Activated B cell treated with CpG ODN at 0.5 μM for 24 hours (primary cell): ENCODE measurements at places on chromosomes 13 and 19. TPM values are rescaled to one million over a fixed set of nuclear protein-coding genes. Genes with fewer than 3 reads are reported as not detected.

GRCh38 chr19:1257475-1258162 lies 9.2 kb downstream of the MIDN start:
- no peak for DNase-seq

The INTS6 gene
- total RNA-seq: 55.3 and 68.7 TPM in 2 replicates

- DNase-seq: no peak
Observed at GRCh38 chr19:6092329-6093286, 17.7 kb downstream of the RFX2 start.

GRCh38 chr13:25756912-25757311 lies 294.9 kb downstream of the SHISA2 start:
- no peak for DNase-seq

DNA sequence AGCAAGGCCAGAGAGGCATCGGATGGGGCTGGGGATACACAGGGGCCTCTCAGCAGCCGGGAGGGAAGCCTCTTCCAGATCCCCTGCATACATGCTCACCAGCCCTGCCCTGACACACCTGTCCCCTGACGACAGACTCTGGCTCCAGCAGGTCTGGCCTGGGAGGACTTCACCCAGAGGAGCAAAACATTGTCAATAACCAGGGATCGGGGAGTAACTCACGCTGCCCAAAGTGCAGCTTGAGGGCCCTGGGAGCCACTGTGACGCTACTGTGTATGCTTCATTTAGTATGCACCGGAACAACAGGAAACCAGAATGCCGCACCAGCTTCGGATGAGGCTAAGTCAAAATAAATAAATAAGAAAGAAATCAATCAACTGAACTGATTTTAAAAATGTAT lies 12.4 kb upstream of the CD22 start:
- DNase-seq: no peak

DNA sequence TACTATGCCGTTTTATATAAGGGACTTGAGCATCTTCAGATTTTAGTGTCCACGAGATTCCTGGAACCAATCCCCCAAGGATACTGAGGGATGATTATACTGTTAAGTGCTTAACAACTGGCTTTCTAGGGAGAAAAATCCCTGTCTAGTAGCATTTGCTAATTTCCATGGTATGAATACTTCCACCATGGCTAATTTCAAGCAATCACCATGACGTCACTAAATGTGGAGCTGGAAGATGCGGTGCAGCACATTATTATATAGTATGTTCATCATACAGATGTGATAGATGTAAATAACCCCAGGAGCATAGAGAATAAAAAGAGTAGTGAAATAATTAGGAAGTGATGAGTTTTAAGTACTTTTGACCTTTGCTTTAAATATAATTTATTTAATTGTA lies 72.7 kb downstream of the SIAH3 start:
- DNase-seq: no peak

The THSD8 gene
- 2.3 and 5.9 TPM in 2 replicates for total RNA-seq

DNA sequence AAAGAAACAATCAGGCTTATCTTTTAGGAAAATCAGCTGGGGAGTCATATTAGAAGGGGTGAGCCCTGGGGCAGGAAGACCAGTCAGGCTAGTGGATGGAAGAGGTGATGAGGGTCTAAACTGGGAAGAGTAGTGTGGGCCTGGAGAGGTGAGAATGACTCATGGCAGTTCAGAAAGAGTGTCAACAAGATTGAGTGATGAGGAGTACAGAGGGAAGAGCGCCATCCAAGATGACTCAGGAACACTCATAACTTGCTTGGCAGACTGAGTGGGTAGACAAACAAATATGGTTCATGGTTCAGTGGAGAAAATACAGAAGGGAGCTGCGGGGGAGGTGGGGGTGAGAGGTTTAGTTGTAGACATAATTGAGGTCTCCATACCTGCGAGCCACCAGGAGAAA lies 17.3 kb upstream of the CLDN10 start:
- DNase-seq: no peak

GRCh38 chr13:27064252-27064995 lies 107.2 kb downstream of the USP12 start:
- DNase-seq: no peak

The GNG7 gene
- total RNA-seq: 34.8 and 35.4 TPM in 2 replicates

The MBD3L2 gene
- total RNA-seq: not detected in 2 replicates

The FBN3 gene
- total RNA-seq: not detected in 2 replicates

DNA sequence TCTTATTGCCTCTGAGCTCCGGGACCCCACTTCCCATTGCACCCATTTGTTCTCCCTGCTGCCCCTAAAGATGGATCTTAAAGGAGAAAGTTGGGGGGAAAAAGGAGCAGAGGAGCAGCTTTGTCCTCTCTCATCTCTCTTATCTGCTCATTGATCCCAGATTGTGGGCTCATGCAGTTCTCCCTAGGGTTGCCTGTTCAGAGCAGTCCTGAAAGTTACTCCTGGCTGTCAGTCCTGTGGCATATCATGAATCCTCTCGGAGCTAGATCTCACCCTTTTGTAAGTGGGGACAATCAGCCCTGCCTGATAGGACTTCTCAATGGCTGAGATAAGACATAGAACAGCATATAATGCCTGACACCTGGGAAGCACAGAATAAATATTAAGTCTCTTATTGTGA lies 440.3 kb downstream of the IRS2 start:
- no peak for DNase-seq

- no peak for DNase-seq
Observed at GRCh38 chr19:609004-609346, 19.3 kb downstream of the HCN2 start.

DNA sequence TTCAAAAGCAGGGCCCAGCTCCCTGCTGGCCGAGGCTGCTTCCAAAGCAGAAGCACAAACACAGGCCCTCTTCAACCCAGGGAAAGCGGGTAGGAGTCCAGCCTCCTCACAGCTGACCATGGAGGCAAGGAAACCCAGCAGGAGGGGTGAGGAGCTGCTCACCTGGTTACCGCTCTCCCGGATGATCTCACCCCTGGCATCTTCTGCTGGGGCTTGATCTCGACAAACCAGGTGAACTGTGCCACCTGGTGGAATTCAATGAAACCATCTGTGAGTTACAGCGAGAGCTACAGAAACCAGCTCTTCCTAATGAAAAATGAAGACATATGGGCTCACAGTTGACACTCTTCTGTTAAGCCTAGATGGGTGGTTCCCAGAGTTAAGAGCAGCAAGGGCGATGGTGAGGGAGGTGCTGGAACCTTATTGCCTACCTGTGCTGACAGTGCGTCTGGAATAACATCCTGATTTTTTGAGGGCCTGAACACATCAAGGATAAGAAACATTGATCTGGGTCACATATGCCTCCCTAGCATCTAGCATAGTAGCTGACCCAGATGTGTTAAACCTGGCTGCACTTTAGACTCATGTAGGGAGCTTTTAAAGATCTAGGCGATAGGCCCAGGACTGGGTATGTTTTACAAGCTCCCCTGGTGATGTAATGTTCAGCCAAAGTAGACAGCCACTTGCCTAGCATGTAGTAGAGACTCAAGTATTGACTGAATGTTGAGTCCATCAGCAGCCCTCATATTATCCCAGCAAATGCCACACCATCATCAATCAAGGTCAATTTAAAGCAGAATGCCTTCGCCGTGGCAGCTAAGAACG lies 6.1 kb downstream of the DHRS12 start:
- no peak for DNase-seq

The KLK2 gene
- total RNA-seq: 0.69 and 1.8 TPM in 2 replicates

The ZNF665 gene
- 5.8 and 7.1 TPM in 2 replicates for total RNA-seq

DNA sequence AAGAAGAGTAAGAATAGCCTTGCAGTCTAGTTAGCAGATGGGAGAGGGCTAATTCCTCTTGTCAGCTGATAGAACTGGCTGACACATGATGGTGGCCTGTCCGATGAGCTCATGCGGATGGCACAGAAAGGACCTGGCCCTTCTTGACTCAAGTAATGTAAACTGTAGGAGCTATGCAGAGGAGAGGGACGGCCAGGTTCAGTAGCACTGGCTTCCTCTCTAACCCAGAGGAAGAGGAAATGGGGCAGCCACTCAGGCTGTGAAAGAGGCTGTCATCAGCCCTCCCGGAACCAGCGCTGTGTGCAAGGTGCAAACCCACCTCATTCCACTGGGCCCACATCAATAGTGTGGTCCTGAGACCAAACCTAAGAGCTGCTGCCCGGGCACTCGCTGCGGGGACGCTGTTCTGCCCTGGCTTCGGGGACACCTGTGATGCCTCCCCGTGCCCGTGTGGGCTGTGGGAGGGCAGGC lies 30.8 kb upstream of the USE1 start:
- DNase-seq: peak; percentile 26

- DNase-seq: no peak
Observed at GRCh38 chr13:59458908-59459579, 704.7 kb downstream of the DIAPH3 start.

The ZNF578 gene
- 2.6 and 2.8 TPM in 2 replicates for total RNA-seq

DNA sequence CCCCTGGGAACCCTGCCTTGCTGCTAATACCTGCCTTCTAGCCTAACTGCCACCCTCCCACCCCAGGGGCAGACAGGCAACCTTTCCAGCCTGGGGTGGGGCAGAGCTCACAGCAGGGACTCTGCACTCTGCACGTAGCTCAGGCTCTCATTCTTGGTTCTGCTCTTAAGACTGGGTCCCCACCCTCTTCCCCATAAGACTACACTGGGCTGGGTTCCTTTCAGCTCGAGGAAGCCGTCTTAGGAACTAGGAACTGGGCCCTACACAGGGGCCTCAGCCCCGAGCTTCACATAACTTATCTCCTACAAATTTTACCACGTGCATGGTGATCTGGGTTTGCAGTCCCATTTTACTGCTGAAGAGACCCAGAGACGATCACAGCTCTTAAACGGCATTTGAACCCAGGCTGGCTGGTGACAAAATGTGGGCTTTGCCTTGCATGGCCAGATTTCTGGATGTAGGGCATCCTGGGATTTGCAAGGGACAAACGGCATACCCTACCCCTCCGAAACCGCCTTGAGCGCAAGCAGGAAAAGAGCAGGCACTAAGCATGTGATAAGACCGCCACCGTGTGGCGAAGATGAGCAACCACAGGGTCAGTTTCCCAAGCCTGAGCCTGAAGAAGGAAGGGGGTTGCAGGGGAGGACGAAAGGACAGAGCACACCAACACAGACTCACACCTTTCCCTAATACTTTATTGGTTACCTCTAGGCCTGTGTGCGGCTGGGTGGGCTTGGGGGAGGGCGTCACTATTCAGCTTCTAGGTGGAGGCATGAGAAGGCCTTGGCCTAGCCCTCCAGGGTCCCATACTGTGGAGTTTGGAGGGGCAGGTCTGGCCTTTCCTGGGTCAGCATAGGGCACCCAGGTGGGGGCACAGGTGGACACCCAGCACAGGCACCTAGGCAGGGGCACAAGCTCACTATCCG lies 5.1 kb downstream of the JUNB start:
- peak; percentile 63 for DNase-seq

The CYTH2 gene
- total RNA-seq: 35.6 and 40.5 TPM in 2 replicates

DNA sequence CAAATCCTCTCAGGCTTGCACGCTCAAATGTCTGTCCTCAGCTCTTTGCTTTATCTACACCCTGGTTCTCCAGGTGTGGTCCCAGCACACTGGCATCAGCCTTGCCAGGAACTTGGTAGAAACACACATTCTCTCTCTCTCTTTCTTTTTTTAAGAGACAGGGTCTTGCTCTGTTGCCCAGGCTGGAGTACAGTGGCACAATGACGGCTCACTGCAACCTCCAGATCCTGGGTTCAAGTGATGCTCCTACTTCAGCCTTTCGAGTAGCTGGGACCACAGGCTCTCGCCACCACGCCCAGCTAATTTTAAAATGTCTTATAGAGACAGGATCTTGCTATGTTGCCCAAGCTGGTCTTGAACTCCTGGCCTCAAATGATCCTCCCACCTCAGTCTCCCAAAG lies 20.8 kb downstream of the ADGRL1 start:
- no peak for DNase-seq

The LACC1 gene
- total RNA-seq: 4.9 and 5.5 TPM in 2 replicates

DNA sequence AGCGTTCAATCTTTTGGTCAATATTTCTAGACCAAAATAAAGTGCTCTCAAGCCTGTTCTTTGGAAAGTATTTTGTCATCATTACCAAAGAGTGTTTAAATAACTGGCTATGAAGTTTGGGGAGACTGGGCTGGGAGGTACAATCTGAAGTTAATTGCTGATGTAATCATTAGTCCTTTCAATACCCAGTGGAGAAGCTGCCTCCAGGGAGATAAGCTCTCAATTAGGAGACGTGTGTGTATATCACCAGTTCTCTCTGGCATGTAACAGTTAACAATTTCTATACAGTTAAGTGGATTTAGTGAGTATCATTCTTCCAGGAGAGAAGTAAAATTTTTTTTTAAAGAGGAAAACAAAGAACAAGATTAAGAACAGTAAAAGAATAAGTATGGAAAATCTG lies 1.4 kb downstream of the COL4A1 start:
- DNase-seq: no peak

The C1QTNF9 gene
- not detected in 2 replicates for total RNA-seq

- DNase-seq: no peak
Observed at GRCh38 chr19:14672188-14672872, 2.3 kb downstream of the ADGRE3 start.

The ZNF808 gene
- total RNA-seq: 31.1 and 33.7 TPM in 2 replicates

DNA sequence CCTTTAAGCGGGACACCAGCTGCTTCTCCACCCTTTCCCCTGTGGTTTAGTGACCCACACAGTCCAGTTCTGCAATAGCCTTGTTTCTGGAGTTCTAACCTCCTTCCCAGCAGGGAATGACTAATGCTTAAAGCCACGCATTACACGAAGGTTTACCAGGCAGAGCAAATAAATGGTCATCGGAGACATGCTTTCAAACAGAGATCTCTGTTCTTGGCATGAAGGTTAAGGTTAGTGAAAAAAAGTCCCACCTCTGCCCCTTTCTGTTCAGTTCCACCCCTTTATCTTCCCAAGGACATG lies 25.3 kb upstream of the MEDAG start:
- DNase-seq: no peak

GRCh38 chr19:14786421-14786851 lies 8.1 kb upstream of the ADGRE2 start:
- no peak for DNase-seq

The NPAS1 gene
- 0.40 and 1.3 TPM in 2 replicates for total RNA-seq

The TRIM28 gene
- total RNA-seq: 380 and 407 TPM in 2 replicates

GRCh38 chr13:72205773-72206172 lies 338.8 kb upstream of the DACH1 start:
- DNase-seq: no peak

DNA sequence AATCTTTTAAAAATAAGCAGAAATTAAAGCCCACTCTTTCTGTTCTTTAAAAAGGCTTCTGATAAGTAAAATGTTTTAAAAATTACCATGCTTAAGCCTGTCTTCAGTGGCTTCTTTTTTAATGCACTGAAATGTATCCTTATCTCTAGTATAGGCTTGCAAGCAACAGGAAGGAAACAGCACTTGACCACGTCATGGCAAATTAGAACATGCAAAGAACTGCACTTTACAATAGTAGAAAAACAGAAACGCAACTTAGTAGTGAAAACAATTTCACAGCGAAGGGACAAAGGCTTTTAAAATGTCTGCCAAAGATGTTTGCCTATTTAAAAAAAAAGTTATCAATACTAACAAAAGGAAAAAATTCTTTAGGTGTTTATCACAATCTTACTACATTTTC lies 36.3 kb downstream of the ELF1 start:
- DNase-seq: no peak

GRCh38 chr13:33251131-33251661 lies 34.4 kb downstream of the STARD13 start:
- no peak for DNase-seq
